Anterior cingulate cortex (tissue), 58 donors: ENCODE measurements at places on chromosomes 4 and X.

- no peak for DNase-seq
Measured at GRCh38 chrX:114015966-114016365, 567.9 kb upstream of the HTR2C start.

DNA sequence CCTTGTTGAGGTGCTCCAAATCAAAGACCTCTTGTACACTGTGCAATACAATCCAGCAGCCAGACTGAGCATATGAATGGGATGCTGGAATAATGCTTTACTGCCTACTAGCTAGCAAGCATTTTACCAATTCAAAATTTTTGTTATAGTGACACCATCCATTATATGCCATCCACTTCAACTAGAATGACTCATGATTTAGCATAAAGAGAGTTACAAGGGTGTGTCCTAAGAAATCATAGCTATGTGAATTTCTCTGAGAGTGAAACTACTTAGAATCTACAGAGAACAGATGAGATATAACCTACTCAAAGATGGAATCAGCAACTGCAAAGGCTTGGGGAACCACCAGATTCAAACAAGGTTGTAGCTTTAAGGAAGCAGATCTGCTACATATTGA is 221.9 kb downstream of the LHFPL1 start:
- no peak for DNase-seq

GRCh38 chrX:149540621-149541520 is at the start of gene EOLA1:
TSS of gene EOLA1 (plus strand) at chrX:149541012. CDS start at chrX:149545631, 4,619 bp downstream.
- DNase-seq, result peak; percentile 84

DNA sequence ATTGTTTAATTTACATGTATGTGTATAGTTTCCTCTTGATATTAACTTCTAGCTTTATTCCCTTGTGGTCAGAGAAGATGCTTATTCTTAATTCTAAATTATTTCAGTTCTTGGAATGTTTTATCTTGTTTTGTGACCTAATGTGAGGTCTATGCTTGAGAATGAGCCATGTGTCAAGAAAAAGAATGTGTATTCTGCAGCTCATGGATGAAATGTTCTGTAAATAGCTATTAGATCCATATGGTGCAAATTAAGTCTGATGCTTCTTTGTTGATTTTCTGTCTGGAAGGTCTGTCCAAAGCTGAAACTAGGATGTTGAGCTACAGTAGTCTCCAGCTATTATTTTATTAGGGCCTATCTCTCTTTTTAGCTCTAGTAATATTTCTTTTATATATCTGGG is 187.3 kb upstream of the RASGEF1B start:
- no peak for DNase-seq

DNA sequence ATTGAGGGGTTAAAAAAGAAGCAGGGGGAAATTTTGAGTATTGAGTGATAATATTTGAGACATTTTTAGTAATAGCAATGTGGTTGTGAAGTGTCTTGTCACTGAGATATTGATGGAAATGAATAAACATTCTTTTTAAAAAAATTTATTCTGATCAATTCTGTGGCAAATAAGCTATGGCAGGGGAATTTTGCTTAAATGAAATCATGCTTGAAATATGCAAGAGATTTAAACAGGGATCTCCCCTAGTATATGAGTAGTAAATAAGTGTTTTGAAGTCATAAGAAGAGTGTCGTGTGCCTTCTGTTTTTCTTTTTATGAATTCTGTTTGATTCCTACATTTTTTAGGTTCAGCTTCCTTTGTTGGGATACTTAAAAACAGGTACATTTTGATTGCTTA is 23.2 kb downstream of the IL15 start:
- no peak for DNase-seq

GRCh38 chr4:185693548-185694215 is 118.3 kb downstream of the SORBS2 start:
- no peak for DNase-seq

- no peak for DNase-seq
Measured at GRCh38 chr4:124943938-124944337, 231.4 kb upstream of the ANKRD50 start.

DNA sequence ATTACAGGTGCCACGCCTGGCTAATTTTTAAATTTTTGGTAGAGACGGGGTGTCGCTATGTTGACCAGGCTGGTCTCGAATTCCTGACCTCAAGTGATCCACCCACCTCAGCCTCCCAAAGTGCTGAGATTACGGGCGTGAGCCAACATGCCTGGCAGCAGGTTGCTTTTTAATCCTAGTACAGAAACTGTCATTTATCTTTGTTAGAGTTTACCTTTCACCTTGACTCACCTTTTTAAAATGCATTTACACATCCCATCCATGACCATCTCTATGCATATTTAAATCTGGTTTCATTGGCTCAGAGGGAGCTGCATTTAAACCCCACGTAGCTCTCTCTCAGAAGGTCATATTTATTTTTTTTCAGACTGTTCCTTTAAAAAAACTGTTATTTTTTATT is 31.9 kb downstream of the SLC16A2 start:
- no peak for DNase-seq

DNA sequence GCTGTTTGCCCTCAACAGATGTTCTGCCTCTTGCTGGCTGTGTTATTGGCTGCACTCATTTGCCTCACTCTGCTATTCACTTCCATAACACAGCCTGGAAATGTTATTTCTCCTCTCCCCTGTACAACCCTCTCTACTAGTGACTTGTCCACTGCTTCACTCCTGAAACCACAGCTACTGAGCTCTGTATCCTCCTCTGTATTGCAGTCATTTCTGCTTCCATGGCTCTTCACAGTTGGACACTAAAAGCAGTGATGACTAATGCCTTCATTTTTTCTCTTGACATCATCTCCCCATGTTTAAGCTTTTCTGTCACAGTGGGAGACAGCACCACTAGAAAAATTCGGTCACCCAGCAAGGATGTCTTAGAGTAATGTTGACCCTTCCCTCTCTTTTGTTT is 123.0 kb upstream of the PPP1R2C start:
- no peak for DNase-seq

DNA sequence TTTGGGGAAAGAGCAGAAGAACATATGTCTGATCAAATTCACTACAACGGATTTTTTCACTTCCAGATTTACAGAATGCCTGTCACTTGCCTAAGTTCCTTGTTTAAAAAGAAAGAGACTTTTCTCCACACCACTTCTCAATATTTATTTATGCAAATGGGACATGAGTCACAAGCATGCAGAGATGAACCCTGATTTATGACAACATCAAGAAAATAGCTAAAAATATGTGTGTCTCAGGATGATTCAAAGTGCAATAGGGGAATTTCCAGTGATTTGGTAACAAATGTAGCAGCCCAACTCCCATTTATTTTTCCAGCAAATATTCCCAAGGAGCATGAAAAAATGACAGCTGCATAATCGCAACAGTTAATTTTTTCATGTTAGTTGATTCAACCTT is 180.4 kb upstream of the FAT1 start:
- no peak for DNase-seq

- no peak for DNase-seq
Measured at GRCh38 chr4:105197777-105198176, 51.1 kb downstream of the TET2 start.

DNA sequence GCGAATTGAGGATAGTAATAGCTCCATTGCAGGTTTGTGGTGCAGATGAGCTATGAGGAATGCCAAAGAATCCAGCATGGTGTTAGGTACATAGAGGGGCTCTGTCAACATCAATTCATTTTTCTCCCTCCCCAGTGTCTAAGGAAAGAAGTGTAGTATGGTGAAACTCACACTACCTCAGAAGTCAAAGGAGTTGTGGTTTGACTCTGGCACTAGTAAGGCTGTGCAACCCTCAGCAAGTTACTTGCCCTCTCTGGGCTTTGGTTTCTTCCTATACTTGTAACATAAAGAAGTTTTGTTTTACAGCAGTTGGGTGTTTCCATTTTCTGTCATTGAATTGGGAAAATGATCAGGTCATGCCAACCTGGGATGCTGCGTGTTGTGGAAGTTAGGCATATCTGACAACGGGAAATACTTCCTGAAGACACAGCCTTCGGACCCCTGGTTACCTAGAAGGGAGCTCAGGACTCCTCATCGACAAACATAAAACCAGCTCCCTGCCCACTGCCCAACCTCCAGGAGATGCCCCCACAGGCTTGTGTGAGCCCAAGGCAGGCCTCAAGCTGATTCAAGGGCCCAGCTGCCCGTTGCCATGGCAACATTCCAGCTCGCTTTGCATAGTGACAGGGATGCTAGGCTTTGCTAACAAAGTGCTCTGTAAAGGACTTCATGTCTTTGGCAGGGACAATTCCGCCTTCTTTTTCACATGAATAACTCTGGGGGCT is 71.4 kb downstream of the RTL5 start:
- DNase-seq, result peak; percentile 66

GRCh38 chrX:13923289-13923688 is 106.4 kb upstream of the GPM6B start:
- DNase-seq, result no peak

DNA sequence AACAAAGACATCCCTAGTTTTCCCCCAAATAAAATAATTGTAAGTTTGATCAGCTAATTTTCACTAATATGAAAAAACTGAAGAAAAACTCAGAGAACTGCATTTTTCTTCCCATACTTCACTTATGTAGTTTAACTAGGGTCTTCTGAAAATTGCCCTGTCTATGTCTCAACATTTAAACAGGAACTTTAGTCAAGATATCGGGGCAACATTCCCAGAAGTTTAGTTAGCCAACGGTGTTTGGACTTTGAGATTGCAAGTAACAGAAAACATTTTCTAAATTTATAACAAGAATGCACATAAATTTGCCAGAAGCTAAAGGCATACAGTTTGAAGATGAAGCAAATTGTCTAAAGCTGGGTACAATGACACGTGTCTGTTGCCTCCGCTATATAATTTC is 201.1 kb downstream of the ARAP2 start:
- DNase-seq, result no peak

- no peak for DNase-seq
Measured at GRCh38 chr4:176268963-176269362, at the start of gene ASB5. TSS of gene ASB5 (minus strand) at chr4:176269222. CDS start at chr4:176269108, 114 bp downstream.

GRCh38 chr4:152972821-152973628 is 36.9 kb downstream of the FHDC1 start:
- no peak for DNase-seq

GRCh38 chr4:48958582-48958981 is 27.5 kb upstream of the CWH43 start:
- DNase-seq, result no peak

DNA sequence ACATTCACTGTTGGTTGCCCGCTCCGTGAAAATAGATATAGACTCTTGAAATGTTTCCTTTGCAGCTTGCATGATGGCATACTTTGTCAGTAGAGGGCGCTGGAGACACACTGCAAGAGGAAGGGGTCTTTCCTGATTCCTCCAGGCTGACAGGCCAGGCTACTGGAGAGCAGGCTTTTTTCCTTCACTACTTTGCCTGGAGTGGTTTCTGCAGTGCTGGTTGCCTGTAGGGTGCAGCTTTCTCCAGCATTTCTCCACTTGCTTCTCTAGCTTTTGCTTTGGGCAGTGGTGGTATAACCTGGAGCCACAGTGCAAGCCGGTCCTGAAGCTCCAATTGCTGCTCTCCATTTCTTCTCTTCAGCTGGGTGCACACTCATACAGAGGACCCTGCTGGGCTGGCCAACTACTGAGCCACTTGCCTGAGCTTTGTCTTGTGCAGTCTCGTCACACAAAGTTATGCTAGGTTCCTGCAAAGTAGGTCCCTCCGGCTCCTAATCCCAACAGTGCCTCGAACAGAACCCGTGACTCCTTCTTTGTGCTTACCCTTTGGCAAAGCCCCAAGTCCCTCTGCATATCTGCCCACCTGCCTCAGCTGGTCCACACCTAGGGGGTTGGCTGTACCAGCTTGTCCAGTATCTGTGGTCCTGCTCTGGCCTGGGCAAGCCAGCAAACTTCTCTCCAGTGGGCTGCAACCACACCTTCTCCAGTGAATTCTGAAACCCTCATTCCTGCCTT is 46.3 kb downstream of the RASSF6 start:
- no peak for DNase-seq

- DNase-seq, result no peak
Measured at GRCh38 chr4:77044461-77045150, 31.2 kb downstream of the CCNI start.

- DNase-seq, result peak; percentile 81
Measured at GRCh38 chr4:118835571-118836300, at the start of gene SEC24D. TSS of gene SEC24D (minus strand) at chr4:118836126. CDS start at chr4:118833696, 2,430 bp downstream.

GRCh38 chrX:32495855-32496254 is 715.5 kb downstream of the DMD start:
- no peak for DNase-seq

DNA sequence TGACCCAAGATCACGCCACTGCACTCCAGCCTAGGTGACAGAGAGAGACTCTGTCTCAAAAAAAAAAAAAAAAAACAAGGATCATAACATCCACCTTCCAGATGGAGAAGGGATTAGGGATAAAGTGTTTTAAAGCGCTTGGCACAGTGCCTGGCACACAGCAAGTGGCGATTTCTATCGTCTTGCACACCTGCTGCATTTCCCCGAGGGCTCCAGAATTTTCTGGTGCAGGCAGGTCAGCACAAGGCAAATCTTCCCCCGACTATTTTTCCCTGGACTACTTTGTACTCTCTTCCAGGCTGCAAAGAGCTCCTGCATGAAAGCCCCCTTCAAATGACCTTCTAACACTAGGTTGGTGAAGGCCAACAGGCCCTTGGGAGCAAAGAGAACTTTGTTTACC is 57.3 kb downstream of the APBB2 start:
- no peak for DNase-seq

DNA sequence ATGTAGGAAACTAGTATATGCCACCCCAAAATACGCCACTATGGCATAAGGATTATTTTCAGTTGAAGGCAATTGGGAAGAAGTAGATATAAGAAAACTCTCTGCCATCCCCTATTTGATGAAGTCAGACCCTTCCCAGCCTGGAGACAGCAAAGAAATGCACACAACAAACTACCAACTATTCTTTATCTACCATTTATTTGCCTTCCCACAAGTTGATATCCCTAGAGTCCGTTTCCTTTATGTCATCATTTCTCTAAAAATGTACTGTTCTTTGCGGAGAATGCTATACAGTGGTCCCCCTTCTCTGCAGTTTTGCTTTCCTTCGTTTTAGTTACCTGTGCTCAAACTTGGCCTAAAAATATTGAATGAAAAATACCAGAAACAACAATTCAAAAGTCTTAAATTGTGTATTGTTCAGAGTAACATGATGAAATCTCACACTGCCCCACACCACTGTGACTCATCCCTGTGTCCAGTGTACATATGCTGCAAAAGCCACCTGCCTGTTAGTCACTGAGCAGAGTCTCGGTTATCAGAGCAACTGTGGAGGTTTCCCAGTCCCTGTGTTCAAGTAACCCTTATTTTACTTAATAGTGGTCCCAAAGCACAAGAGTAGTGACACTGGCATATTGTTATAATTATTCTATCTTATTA is 152.3 kb downstream of the WDFY3 start:
- no peak for DNase-seq

DNA sequence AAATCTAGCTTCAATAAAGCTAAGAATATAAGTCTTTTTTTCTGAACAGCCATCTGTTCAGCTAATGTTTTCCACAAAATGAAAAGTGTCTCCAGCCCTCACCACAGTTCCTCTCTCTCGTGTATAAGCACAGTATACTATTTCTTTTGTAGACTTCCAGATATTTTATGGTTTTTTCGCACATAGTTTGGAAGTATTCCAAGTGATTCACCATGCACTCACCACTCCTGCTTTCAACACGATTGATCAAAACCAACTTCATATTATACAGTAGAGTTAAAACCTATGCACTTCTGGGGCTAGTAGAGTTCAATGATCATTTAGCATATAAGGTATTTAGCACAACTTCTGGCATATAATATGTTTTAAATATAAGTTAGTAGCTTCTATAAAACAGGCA is 105.8 kb upstream of the DCAF12L1 start:
- DNase-seq, result no peak

- DNase-seq, result no peak
Measured at GRCh38 chr4:155999725-156000124, 46.1 kb upstream of the CTSO start.
